Lower lobe of right lung (tissue), 2 donors: ENCODE measurements at places on chromosomes 7 and 10.

GRCh38 chr10:71975087-71975870 is 11.1 kb downstream of the CHST3 start:
- DNase-seq = no peak

DNA sequence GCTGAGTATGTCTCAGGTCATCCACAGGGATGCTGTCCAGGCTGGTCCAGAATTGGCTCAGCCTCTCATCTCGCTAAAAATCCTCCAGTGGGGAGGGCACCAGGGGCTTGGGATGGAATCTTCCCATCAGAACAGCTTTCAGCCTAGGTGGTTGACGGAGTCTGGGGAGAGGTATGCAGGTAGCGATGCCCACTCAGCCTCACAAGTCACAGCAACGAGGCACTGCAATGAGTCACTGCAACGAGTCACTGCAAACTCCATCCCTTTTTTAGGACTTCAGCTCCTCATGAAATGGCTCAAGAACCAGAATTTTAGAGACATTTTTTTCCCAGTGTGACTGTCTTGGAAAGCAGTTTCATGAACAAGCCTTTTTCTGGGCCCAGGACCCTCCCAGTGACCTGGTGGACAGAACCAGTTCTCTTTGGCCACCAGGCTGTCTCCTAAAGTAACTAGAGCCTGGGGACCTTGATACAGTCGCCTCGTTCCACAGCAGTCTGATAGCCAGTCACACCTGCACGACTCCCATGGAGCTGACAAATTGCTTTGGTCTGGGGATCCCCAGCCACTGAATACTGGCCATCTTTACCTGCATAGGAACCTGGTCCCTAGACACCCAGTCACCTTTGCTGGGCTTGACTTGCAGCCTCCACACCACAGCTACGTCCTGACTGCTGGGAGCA is 41.3 kb upstream of the PPP2R2D start:
- DNase-seq = peak; percentile 9

- no peak for DNase-seq
These were observed 733.2 kb downstream of the INHBA start for GRCh38 chr7:40969641-40970040.

GRCh38 chr10:60224066-60224705 is 165.5 kb downstream of the ANK3 start:
- no peak for DNase-seq

GRCh38 chr10:34593374-34593890 is 221.7 kb downstream of the PARD3 start:
- no peak for DNase-seq

GRCh38 chr7:55778631-55779030 is 83.9 kb downstream of the SEPTIN14 start:
- no peak for DNase-seq

DNA sequence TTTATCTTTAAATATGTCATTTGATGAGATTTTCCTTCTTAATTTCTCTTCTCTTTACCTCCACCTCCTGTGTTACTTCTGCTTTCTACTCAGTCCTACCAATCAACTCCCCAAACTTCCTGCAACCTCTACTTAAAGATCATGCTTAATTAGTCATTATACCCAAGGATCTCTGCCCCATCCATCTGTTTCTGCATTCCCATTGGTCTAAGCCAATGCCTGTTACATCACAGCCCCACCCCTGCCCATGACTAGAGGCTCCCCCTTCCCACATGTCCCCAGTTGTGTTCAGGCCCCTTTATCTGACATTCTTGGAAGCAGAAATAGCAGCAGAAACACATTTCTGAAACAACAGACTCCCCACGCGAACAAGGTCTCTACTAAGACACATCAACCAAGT is 319.1 kb upstream of the NFE2L3 start:
- DNase-seq = no peak
